ENCODE measurements at places on chromosomes 2 and 18.

- no peak for DNase-seq
Measured at GRCh38 chr2:112548980-112549379, 6.7 kb downstream of the POLR1B start.

DNA sequence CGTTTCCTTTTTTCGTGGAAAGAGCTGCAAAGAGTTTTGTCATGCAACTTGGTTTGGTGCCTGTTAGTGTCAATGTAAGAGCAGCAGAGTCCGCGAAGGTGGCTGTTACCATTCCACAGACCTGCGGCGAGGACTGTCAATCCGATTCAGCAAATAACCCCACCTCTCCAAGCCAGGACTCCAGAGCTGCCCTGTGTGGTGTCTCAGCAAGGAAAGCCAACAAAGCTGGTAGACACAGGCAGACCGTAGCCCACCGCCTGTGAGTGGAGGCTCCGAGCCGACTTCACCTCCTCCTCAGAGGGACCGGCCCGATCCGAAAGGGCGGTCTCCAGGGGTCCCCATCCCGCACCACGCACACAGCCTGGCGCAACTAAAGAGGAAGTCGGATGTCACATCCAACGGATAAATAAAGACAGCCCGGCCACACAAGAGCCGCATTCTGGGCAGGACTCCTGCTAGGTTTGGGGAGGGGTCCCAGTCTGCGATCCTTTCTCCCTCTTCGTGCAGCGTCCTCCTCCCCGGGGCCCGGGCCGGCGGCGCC lies 819 bp downstream of the ANKRD44 start:
- DNase-seq = peak; percentile 37

GRCh38 chr18:70397259-70397925 lies 108.5 kb downstream of the SOCS6 start:
- DNase-seq = no peak

- no peak for DNase-seq
Measured at GRCh38 chr2:106115250-106115649, 78.9 kb downstream of the UXS1 start.

GRCh38 chr2:236663287-236664101 lies 93.9 kb downstream of the ACKR3 start:
- DNase-seq = no peak

DNA sequence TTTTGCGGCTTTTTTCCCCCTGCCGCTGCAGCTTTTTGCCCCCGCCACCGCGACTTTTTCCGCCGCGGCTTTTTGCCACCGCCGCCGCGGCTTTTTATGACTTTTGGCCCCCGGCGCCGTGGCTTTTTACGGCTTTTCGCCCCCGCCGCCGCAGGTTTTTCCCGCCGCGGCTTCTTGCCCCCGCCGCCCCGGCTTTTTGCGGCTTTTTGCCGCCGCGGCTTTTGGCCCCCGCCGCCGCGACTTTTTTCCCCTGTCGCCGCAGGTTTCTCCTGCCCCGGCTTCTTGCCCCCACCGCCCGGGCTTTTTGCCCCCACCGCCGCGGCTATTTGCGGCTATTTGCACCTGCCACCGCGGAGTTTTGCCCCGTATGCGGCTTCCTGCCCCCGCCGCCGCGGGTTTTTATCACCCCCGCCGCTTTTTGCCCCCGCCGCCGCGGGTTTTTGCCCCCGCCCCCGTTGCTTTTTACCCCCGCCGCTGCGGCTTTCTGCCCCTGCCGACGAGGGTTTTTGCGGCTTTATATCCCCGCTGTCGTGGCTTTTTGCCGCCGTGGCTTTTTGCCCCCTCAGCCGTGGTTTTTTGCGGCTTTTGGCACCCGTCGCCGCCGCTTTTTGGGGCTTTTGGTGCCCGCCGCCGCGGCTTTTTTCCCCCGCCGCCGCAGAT lies 2750.9 kb downstream of the RPIA start:
- no peak for DNase-seq

- no peak for DNase-seq
Measured at GRCh38 chr2:10947446-10948187, 35.9 kb downstream of the KCNF1 start.

- DNase-seq = peak; percentile 76
Measured at GRCh38 chr2:136378712-136379595, 261.0 kb upstream of the CXCR4 start.

DNA sequence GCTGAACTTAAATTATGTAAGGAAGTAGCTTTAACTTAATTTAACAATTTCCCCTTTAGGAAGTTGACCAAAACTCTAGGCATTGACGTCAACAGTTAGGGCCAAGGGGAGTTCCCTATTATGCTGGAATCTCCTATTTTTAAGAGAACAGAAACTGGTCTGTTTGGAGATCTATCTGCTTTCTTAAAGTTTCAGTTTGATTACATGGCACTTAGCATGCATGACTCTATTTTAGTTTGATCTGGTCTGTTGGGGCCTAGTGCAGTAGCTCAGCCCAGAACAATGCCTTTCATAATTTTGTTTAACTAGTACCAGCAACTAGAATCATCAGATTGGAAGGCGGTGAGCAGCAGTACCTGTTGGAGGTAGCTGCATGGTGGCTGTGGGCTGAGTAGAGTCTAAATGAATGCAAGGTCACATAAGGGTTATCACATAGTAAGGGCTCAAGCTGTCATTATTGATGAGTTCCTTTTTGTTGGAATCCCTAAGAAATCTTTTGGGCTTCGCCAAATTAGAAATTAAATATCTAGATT lies 60.5 kb upstream of the ZNG1B start:
- DNase-seq = no peak

- DNase-seq = no peak
Measured at GRCh38 chr18:12656938-12657683, 796 bp downstream of the SPIRE1 start.

- DNase-seq = no peak
Measured at GRCh38 chr2:109614715-109615636, 812 bp downstream of the SOWAHC start.

DNA sequence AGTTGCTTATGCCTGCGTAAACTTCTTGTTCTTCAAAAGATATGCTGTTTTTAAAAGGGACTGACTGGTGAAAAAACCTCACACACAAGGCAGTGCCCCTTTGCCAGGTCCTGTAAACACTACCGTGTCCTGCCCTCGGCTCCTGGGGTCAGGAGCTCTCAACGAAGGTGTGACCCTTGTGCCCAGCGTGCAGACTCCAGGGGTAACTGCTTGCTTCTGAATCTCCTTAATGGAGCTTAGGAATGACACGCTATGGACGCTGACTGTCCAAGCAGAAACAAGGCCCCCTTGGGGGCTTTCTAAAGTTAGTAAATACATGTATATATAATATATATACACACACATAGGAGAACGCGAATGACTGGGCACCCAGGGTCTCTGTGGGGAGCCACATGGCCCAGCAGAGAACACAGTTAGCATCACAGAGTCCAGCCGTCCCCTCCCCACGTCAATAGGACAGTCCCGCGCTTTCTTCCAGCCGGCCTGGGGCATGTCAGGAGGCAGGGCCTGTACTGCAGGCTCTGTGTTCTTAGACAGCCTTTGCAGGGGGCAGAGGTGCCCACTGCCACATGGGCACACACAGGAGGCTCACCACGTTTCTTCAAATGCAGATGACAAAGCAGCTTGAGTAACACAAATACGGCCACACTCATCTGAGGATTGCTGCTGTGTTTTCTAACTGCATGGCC lies 96.1 kb downstream of the HDAC4 start:
- no peak for DNase-seq

DNA sequence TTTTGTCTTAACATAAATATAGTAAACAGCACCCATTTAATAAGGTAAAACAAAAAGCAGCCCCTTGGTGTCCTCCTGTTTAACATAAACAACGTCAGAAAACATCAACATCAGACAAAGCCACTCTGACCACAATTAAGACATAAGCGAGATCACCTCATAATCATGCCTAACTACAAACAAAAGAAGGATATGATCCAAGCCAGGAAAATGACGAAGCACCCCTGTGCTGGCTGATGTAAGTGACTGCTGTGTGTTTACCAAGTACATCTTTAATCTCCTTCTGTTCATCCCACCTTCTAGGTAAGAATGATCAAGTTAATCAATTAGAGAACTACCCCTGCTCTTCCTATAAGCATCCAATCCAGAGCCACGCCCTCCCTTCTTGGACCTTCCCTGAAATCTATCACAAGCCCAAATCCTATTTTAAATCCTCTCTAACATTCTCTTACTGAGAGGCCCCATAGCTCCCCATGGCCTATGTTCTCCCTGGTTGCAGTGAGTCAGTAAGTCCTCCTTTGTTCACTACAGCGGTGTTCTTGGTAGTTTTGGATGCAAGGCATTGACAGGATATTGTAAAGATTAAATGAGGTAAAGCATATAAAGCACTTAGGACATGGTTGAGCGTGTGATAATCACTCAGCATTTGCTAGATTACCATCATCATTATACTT lies 424.2 kb downstream of the TSN start:
- no peak for DNase-seq

- DNase-seq = no peak
Measured at GRCh38 chr2:226932443-226932842, 96.6 kb downstream of the RHBDD1 start.

DNA sequence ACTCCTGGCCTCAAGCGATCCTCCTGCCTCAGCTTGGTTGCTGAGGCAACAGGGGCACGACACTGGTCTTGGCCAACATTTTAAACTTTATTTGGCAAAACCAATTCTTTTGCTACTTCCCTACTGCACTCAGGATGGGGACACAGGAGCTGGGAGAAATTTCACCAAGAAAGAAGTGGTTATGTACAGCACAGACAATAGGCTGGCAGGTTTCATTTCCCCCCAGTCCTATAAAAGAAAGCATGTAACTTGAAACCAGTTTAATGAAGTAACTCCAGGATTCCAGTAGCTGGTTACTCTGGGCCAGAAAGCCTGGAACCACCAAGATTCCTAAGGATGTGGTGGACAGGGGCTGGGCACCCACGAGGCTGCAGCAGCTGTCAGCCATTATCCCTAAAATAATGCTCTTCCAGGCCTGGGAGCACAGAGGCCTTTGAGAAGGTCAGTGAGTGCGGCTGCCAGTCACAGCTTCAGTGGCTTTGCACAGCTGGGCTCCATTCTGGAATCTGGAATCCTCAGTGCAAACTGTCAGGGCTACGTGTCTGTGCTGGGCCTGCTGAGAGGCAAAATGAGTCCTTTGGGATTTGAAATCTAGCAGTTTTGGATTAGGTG lies 142.3 kb upstream of the ITGA6 start:
- DNase-seq = no peak

- DNase-seq = no peak
Measured at GRCh38 chr2:64581018-64581417, 56.9 kb downstream of the AFTPH start.

GRCh38 chr2:176297737-176298136 lies 28.5 kb downstream of the MTX2 start:
- no peak for DNase-seq

DNA sequence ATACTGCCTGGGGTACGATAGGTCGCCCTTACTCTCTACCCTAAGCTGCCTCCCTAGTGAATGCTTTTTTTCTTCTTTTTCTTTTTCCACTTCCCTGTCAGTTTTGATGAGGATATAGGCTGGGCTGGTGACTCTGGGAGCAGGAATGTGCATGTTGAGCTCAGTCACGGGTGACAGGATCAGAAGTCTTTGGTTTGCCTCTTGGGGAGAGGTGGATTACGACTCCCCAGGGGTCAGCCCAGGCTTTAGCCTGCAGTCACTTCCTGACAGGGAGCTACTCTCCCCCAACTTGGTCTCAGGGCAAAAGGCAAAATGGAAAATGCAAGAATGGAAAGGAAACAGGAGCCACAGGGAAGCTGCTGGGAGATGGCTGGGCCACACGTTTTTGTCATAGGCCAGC lies 57.3 kb downstream of the THNSL2 start:
- no peak for DNase-seq

- no peak for DNase-seq
Measured at GRCh38 chr18:1542230-1542774, 637.6 kb downstream of the ADCYAP1 start.
